Sigmoid colon (tissue), 7 donors: ENCODE measurements at places on chromosomes 1 and 21. TPM values are rescaled to one million over a fixed set of nuclear protein-coding genes. Genes with fewer than 3 reads are reported as not detected.

DNA sequence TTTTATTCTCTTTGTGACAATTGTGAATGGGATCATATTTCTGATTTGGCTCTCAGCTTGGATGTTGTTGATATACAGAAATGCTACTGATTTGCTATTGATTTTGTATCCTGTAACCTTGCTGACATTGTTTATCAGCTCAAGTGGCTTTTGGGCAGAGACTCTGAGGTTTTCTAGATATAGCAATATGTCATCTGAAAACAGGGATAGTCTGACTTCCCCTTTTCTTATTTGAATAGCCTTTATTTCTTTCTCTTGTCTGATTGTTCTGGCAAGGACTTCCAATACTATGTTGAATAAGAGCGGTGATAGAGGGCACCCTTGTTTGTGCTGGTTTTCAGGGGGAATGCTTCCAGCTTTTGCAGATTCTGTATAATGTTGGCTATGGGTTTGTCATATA, 150.8 kb downstream of the FASLG start:
- H3K36me3 ChIP-seq = no peaks in the 10 kb centered on the region
- H3K4me3 ChIP-seq = no peak overlapping the region
- no peaks in the 10 kb centered on the region for H3K27me3 ChIP-seq
- H3K4me1 ChIP-seq = no peaks in the 10 kb centered on the region

- no peaks in the 10 kb centered on the region for H3K27me3 ChIP-seq
- DNase-seq = no peak
Observed at GRCh38 chr1:239987103-239987745, 104.5 kb upstream of the FMN2 start.

DNA sequence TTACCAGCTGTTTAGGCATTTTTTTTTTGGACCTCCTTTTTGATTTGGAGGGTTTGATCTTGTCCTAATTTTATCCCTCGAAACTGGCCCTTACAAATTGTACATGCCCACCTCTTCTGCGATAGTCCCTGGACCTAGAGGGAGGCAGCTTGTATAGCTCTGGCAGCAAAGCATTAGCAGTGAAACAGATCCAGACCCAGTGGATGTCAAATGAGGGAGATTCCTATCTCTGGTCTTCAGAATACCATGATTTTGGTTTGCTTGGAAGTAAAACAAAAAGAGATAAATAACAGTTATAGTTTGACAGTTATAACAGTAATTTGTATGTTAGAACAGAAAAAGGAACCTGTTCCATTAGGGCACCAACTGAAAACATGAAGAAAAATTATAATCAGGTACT, 123.6 kb downstream of the MIS18A start:
- no peaks in the 10 kb centered on the region for H3K27me3 ChIP-seq
- H3K4me3 ChIP-seq = no peak overlapping the region
- no peaks in the 10 kb centered on the region for H3K36me3 ChIP-seq

Gene TMEM240
- 16.3 TPM for total RNA-seq

DNA sequence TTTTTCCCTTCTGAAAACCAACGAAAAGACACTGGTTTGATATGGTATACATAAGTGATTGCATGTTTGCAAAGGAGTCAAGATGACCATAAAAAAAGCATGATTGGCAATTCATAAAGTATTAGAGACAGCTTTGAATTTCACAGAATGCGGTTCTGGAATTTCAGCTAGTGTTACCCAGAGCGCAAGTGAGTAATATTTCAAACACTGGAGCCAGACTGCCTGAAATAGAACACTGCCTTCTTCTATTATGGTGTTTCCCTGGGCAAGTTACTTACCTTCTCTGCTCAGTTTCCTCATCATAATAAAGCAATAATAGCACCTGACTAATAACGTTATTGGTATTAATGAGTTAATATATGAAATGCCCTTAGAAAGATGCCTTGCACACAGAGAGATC, 54.7 kb downstream of the NEGR1 start:
- H3K27me3 ChIP-seq = no peaks in the 10 kb centered on the region
- H3K4me3 ChIP-seq = no peak overlapping the region
- peak overlapping the region; percentile 88 for H3K27ac ChIP-seq
- H3K4me1 ChIP-seq = peaks cover 14% of the 10 kb centered on the region

- peaks cover 26% of the 10 kb centered on the region for H3K36me3 ChIP-seq
- no peak overlapping the region for H3K4me3 ChIP-seq
- H3K27ac ChIP-seq = no peak overlapping the region
- no peak for DNase-seq
- no peaks in the 10 kb centered on the region for H3K27me3 ChIP-seq
Observed at GRCh38 chr1:113946112-113946511, 17.0 kb downstream of the HIPK1 start.

GRCh38 chr1:112995890-112996289, 39.9 kb upstream of the SLC16A1 start:
- H3K4me3 ChIP-seq = no peak overlapping the region
- DNase-seq = no peak
- no peaks in the 10 kb centered on the region for H3K27me3 ChIP-seq
- H3K27ac ChIP-seq = peak overlapping the region; percentile 85

- no peak overlapping the region for H3K4me3 ChIP-seq
- no peak for DNase-seq
- peak overlapping the region; percentile 86 for H3K27ac ChIP-seq
- H3K4me1 ChIP-seq = peaks cover 44% of the 10 kb centered on the region
- no peaks in the 10 kb centered on the region for H3K36me3 ChIP-seq
- no peaks in the 10 kb centered on the region for H3K27me3 ChIP-seq
Observed at GRCh38 chr1:151542710-151543129, 2.6 kb downstream of the TUFT1 start.

DNA sequence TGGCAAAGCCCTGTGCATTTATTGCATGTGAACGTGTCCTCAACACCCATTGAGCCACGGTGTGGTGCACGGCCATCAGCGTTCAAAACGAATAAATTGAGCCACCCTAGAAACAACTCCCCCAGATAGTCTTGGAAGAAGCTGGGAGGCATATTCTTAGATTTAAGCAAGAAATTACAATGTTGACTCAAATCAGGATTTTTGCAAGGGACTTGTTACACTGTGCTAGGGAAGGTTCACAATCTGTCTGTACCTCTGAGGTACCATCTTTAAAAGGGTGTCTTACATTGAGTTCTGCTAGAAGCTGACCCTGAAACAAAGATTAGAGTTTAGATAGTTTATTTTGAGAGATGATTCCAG, 16.2 kb downstream of the CD247 start:
- DNase-seq = no peak
- no peaks in the 10 kb centered on the region for H3K36me3 ChIP-seq
- H3K4me3 ChIP-seq = no peak overlapping the region
- H3K27me3 ChIP-seq = no peaks in the 10 kb centered on the region

Gene C1orf210
- not detected for total RNA-seq

DNA sequence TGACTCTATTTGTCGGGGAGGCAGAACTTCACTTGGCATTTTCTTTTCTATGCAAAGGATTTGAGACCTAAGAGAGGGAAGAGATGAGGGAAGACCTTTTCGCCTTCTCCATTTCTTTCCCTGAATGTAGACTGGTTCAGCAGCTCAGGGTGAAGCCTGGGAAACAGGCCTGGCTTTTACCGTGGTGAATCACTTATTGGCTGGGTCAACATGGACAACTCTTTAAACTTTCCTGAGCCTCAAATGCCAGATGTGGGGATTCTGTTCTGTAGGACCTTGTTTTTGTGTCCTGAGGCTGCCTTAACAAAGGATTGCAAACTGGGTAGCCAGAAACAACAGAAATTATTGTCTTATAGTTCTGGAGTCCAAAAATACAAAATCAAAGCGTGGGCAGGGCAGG, 455.8 kb upstream of the VAMP3 start:
- no peak overlapping the region for H3K27ac ChIP-seq
- H3K36me3 ChIP-seq = no peaks in the 10 kb centered on the region
- no peak overlapping the region for H3K4me3 ChIP-seq

Gene PRMT6
- total RNA-seq = 6.1 TPM

DNA sequence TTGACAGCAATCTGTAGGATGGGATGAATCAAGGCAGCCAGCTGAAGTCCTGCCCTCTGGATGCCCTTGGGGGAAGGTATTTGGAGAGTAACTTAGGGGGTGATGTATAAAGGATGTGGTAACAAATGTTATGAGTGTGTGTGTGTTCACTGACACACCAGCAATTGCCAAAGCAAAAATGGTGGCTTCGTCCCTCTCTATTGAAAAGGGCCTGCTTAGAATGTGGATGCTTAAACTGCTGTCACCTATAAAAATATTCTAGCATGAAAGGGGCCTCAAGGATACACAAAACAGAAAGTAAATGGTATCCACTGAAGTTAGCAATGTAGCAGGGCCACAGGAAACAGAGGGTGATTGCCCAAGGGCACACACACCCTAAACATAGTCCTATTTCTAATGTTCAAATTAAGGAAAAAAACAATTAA, 15.1 kb upstream of the AIM2 start:
- no peaks in the 10 kb centered on the region for H3K36me3 ChIP-seq
- H3K27ac ChIP-seq = no peak overlapping the region
- H3K4me1 ChIP-seq = no peaks in the 10 kb centered on the region
- no peak overlapping the region for H3K4me3 ChIP-seq
- DNase-seq = no peak
- H3K27me3 ChIP-seq = no peaks in the 10 kb centered on the region

GRCh38 chr21:27680181-27680580, 713.3 kb upstream of the ADAMTS5 start:
- H3K27ac ChIP-seq = no peak overlapping the region
- no peaks in the 10 kb centered on the region for H3K36me3 ChIP-seq
- no peaks in the 10 kb centered on the region for H3K27me3 ChIP-seq
- no peaks in the 10 kb centered on the region for H3K4me1 ChIP-seq
- no peak for DNase-seq

Gene WNT2B
- total RNA-seq = 1.8 TPM

GRCh38 chr1:78143152-78143551, 97.4 kb downstream of the GIPC2 start:
- no peaks in the 10 kb centered on the region for H3K4me1 ChIP-seq
- no peaks in the 10 kb centered on the region for H3K36me3 ChIP-seq
- no peak for DNase-seq
- no peak overlapping the region for H3K4me3 ChIP-seq

- H3K4me1 ChIP-seq = no peaks in the 10 kb centered on the region
- no peak overlapping the region for H3K27ac ChIP-seq
- H3K4me3 ChIP-seq = no peak overlapping the region
Observed at GRCh38 chr1:162248854-162249535, 127.7 kb downstream of the SPATA46 start.
